ENCODE measurements at places on chromosomes 2 and 18.

DNA sequence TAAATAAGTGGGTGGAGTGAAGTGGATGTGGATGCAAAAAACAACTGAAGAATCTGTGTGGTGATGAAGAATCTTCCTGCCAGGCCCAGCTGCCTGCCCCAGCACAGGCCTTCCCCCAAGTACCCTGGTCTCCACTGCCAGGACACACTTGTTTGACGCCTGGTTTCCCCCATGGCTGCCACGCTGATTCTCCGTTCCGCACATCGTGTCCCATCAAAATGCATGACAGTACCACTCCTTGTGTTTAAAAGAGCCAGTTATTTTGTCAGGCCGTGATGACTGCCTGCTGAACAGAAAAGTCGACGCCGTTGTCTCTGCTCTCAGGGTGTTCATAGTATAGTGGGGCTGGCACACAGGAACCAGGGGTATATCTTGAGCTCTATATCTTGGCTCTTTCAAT lies 50.3 kb upstream of the KYNU start:
- DNase-seq: no peak

DNA sequence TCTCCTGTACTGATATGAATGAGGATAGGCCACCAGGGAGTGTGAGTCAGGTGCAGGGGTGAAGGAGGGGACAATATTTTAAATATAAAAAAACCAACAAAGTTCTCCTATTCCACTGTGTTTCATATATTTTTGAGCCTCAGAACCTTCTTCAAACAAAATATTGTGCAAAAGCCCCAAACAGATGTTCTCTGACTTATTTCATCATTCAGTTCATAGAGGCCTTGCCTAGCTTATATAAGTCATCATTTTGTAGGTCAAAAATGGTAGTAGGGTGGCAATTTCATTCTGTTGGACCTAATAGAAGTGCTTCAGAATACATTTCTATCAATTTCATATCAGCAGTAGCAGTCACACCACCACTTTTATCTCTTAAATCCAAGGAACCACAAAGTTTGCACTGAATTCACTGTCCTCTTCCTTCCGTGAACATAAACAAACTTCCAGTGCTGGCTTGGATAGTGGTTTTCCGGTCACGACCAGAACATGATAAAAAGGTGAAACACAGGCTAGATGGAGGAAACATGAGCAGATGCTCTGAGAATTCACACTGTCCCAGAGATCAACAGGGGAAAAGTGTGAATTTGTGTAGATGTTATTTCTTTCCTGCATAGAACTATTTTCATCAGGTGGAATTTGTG lies 99.1 kb downstream of the EN1 start:
- DNase-seq: no peak

DNA sequence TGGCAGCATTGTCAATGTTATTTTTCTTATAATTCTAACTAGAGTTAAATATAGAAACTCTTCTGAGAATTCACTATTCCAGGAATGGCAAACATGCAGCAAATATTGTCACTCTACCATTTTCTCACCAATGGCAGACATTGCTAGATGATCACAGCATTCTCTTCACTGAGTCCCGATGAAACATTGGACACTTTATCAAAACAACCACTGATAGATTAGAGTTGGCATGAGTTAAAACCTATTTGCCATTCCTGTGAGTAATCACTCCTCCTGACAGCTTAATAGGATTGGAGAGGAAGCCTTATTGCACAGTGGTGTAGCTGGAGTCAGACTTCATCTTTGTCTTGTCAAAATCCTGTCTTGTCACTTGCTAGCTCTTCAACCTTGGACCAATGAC lies 163.9 kb upstream of the THUMPD2 start:
- DNase-seq: no peak

DNA sequence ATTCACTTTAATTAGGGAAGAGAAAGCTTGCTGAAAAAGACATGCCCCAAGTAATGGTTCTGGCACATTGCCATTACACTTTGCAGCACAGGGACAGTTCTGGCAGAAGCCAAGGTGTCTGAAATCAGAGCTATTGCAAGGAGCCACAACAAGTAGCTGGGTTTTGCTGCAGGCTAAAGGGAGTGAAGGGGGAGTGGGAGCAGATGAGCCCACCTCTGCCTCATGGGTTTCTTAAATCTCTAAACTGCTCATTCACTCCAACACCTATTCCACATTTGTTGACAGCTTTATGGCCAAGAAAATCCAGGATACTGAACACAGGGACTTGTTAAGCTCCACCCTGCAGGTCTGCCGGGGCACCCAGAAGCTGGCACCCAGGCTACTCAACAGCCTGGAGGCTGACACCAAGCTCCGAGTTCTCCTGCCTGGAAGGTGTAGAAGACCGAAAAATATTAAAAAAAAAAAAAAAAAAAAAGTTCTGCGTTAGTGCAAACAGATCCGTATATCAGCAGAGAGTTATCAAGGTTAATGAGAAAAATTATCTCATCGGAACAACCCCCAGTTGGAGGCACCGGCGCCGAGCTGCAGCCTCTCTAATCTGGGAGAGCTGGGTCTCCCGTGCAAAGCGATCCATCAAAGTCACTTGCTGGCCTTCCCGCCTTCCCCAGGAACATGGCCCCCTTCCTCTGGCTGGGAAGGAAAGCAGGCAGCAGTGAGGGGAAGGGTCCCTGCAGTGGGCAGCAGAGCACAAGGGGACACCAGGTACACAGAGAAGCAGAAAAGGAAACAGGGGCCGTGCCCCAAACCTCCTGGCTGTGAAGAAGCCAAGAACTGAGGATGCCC lies 123.7 kb downstream of the HNMT start:
- no peak for DNase-seq

DNA sequence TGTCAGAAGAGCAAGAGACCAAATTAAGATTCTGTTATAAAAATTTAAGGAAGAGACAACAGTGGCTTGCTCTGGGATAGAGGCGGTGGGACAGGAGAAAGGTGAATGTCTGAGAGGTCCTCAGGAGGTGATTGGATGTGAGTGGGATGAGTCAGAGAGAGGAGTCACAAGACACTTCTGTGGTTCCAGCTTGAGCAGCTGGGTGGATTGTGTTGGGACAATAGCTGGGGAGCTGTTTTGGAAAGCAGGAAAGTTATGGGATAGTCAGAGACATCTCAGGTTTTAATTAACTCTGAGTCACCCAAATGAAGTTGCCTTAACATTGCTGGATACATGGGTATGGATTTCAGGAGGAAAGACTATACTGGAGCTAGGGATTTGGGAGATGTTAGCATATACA lies 218.0 kb upstream of the TRIB2 start:
- no peak for DNase-seq

DNA sequence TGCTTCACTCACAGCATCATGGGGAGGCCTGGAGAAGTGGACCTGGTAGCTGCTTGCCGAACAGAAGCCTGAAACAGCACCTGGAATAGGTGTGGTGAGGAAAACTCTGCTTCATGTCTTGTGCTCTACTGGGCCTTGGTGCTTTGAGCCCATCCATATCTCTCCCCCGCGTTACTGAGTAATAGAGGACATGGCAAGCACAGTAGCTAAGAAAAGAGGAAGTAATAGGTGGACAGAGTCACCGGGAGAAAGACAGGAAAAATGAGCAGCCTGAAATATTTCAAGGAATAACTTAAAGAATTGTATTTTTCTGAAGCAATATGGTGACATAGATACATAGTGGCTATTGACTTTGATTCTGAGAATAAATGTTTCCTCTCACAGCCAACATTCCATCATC lies 14.0 kb upstream of the HNMT start:
- DNase-seq: no peak

DNA sequence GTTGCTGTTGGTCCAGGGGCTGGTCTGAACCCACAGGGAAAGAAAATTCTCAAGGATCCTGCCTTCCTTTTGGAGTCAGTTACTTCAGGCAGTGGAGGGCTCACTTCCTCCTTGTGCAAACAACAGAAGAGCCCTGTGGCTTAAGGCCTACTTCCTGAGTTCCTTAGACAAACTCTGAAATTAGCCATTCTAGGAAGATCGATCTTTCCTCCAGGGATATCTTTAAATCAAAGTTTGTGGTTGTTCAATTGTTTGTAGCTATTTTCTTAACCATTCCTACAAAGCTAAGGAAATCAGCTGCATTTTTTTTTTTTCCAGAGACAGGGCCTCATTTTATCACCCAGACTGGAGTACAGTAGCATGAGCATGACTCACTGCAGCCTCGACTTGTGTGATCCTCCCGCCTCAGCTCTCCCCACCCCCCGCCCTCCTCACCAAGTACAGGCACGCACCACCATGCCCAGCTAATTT lies 156.0 kb downstream of the TANC1 start:
- no peak for DNase-seq

DNA sequence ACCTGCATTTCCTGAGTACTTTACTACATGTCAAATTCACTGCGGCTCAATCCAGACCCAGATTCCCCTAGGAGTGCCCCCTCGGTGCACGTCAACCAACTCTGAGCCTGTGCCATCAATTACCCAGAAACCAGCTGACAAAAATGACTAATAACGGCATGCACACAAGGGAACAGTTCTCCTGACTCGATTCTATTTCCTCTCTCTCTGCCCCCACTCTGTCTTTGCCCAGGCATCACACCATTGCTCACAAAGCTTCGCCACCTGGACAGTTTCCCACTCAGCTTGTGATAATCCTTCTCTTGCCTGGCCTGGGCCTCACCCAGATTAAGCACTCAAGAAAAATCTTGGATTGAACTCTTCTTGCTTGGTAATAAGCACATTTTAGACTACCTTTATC lies 115.3 kb upstream of the NDUFV2 start:
- no peak for DNase-seq

DNA sequence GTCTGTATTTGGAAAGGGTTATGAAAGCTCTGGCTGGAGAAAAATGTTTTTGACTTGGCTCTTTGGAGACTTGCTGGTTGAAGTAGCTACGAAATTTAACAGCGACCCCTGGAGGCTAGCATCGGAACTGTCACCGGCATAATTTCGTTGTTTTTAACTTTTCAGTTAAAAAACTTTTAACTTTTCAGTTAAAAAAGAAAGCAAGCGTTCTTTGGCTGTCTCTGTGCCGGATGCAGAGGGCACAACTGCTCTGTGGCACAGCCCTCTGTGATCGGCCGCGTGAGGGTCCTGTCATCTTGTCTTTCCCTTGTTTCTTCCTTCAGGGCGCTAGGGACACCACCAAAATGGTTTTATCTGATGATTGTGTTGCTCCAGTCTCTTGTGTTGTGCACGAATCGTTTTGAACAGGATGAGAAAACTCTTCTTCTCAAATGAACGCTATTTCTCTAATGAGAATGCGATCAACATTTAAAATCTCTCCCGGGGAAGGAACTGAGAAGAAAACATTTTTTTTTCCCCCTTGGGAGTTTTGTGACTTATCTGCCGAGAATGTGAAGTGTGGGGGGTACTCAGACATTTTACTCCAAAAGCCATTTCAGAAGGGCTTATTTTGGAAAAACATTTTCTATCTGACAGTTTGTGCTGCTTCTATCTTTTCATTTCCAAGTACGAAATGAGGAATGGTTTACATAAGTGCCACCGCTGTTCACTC lies 57.1 kb downstream of the ADCYAP1 start:
- peak; percentile 31 for DNase-seq
